Stimulated activated CD8-positive, alpha-beta memory T cell treated with anti-CD3 and anti-CD28 coated beads, Interleukin-2, amount 100 ng/mL, for 1 hour (primary cell): ENCODE measurements at places on chromosomes 12 and 14.
A peak's percentile ranks its signal among the peaks of the same experiment; 100 is the strongest.

GRCh38 chr14:100066962-100067361, 1.7 kb downstream of the EVL start:
- DNase-seq, result no peak

- no peak for DNase-seq
Observed at GRCh38 chr12:129765719-129766118, 138.1 kb downstream of the TMEM132D start.

GRCh38 chr12:111353026-111353425, 15.9 kb downstream of the PHETA1 start:
- no peak for DNase-seq

- no peak for DNase-seq
Observed at GRCh38 chr12:91080041-91080440, 22.2 kb upstream of the KERA start.

DNA sequence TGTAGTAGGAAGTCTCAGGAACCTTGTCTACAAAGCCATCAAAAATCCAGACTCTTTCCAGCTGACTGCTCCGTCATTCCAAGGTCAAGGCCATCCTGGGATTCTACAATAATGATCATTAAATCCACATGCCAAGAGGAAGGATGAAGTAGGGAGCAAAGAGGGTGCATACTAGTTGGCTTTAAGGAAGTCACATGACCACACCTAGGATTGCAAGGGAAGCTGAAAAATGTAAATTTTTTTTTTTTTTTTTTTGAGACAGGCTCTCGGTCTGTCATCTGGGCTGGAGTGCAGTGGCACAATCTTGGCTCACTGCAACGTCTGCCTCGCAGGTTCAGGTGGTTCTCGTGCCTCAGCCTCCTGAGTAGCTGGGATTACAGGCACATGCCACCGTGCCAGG, 7.3 kb upstream of the MRPL42 start:
- no peak for DNase-seq

GRCh38 chr12:75294336-75294735, 35.8 kb downstream of the CAPS2 start:
- no peak for DNase-seq

DNA sequence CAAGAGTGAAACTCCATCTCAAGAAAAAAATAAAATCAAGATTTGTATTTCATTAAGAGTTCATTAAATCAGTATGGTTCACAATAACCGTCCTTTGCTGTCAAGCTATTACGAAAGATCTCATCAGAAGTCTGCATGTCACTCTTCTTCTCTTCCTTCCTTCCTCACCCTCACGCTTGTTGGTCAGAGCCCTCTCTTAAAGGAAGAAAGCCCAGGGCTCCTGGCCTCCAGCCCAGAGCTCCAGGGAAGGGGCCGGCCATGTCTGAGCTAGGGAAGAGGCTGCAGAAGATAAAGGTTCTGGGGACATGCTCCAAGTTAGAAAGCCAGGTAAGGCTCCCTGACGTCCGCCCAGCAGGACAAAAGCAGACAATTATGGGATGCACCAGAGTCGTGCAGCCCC, 43.1 kb upstream of the DLK1 start:
- DNase-seq, result no peak

DNA sequence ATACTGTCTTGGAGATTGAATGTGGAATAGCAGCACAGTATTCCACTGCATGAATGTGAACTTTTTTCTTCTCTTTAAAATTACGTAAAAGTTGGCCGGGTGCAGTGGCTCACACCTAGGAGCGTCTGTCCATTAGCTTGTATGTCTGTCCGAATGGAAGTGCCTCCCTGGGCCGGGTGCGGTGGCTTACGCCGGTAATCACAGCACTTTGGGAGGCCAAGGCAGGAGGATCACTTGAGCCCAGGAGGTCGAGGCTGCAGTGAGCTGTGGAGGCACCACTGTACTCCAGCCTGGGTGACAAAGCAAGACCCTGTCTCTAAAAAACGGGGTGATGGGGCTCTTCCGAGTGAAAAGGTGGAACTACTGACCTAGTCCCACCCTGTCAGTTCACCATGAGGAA, 22.6 kb upstream of the VSX2 start:
- no peak for DNase-seq

- DNase-seq, result no peak
Observed at GRCh38 chr14:50085570-50086320, 30.6 kb downstream of the VCPKMT start.

GRCh38 chr14:104117341-104118005, 20.9 kb upstream of the KIF26A start:
- DNase-seq, result no peak

DNA sequence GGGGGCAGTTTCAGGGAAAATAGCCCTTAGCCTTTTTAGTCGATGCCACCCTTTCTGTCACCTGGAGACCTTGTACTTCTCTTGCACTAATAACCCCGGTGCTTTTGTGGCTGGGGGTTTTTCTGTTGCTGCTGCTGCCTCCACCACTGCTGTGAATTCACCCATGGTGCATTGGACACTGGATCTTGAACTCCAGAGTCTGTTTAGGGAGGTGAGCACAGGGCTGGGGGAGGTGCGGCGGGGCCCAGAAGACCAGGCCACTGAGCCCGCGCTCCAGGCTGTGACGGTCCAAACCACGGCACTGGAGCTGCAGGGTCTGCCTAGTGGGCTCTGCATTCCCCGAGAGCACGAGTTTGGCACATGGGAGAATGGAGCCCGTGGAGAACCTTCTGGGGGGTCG, 100.6 kb downstream of the NINJ2 start:
- DNase-seq, result no peak

- DNase-seq, result peak; percentile 16
Observed at GRCh38 chr12:107912421-107913004, 138.0 kb downstream of the ASCL4 start.

DNA sequence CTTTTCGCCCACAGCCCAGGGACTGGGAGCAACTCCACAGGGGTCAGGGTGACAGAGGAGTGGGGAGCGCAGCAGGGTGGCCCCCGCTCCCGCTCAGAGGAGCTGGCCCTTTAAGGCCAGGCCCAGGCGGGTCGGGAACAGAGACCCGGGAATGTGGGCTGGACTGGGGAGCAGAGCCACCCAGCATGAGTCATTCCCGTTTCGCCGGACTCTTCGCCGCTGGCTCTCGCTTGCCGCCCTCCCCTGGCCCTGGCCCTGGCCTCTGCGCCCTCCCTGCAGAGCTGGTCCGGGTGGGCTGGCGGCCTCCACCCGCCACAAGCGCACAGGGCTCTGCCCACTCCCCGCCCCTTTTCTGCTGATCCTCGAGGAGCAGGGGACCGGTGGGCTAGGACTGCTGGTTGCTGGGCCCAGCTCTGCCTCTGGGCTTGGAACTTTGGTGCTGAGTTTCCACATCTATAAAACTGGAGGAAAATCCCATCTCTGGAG, 92.8 kb downstream of the NINJ2 start:
- DNase-seq, result no peak

DNA sequence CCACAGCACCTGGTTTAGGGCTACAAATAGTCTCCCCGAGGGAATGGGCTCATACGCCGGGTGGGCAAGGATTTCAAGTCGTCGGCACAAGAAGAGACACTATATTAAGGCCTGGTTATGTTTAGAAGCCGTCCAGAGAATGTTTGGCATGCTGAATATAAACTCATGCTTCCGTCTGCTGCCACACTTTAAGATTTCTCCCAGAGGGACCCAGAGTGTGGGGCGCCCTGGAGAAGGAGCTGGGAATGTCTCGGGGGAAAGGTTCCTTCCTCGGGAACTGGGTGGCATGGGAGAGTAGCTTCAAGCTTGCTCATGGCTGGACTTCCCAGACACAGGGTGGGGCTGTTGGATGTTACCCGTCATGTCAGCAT, 295.7 kb downstream of the CACNA1C start:
- no peak for DNase-seq

DNA sequence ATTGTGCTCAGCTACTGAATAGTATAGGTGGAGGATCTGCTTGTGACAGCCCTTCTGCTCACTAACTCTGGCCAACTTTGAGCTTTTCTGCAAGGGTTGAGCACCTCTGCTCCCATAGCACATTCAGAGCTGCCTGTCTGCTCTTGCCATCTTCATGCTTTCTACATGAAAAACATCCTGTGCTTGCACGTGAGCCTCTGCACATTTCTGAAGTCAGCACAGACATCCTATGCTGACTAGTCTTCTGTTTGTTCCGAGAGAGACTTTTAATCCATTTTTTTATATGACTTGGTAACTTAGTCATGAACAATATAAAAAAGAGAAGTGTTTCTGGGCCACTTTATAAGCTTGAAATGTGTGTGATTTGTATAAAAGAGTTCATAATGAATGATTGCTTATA, 969.3 kb downstream of the TMTC2 start:
- DNase-seq, result no peak

DNA sequence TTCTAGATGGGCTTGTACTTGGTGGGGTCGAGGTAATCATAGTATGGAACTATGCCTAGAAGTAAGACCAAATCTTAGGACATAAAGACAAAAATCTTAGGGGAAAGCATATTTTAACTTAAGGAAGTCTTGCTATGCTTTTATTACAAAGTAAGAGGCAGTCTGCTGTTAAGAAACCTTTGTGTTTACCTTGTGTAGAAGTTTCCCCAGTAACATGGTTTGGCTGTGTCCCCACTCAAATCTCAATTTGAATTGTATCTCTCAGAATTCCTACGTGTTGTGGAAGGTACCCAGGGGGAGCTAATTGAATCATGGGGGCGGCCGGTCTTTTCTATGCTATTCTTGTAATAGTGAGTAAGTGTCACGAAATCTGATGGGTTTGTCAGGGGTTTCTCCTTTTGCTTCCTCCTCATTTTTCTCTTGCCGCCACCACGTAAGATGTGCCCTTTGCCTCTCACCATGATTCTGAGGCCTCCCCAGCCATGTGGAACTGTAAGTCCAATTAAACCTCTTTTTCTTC, 162.5 kb upstream of the ABCD2 start:
- DNase-seq, result no peak

DNA sequence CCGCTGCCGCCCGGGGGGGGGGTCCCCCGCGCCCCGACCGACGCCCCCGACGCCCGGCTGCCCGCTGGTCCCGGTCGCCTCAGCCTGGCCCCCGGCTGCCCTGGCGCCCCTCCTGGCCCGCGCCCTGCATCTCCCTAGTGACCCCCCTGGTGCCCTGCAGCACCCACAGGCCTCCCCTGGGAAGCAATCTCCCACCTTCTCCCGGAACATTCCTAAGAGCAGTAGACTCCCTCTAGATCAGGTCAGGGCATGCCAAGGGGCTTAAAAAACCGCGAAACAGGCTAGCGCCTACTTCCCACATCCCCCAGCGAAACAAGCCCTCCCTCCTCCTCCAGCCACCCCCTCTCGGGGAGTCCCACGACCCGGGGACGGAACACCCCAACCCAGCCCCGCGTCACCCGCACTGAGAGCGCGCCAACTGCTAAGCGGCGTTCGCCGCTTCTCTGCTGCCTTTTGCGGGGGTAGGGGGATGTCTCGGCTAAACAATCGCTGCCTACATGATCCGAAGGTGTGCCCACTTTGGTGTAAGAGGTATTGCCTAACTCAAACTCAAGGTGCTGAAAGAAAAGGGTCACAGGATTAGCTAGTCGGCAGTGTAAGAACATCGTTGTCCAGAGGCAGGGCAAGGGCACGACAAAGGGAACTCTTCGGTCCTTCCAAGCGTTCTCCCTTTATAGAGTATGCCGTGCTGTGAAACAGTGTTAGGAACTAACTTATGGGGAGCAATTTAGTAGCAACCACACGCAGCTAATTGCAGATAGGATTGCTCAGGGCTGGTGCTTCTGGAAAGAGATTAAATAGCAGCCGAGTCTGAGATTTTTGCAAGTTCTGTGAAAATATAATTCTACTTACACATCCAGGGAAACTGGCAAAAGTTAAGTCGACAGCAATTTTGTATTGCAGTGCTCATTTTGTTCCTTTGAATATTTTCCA, 619 bp upstream of the NTN4 start:
- DNase-seq, result no peak

GRCh38 chr12:31306866-31307265, 19.1 kb downstream of the SINHCAF start:
- DNase-seq, result no peak

DNA sequence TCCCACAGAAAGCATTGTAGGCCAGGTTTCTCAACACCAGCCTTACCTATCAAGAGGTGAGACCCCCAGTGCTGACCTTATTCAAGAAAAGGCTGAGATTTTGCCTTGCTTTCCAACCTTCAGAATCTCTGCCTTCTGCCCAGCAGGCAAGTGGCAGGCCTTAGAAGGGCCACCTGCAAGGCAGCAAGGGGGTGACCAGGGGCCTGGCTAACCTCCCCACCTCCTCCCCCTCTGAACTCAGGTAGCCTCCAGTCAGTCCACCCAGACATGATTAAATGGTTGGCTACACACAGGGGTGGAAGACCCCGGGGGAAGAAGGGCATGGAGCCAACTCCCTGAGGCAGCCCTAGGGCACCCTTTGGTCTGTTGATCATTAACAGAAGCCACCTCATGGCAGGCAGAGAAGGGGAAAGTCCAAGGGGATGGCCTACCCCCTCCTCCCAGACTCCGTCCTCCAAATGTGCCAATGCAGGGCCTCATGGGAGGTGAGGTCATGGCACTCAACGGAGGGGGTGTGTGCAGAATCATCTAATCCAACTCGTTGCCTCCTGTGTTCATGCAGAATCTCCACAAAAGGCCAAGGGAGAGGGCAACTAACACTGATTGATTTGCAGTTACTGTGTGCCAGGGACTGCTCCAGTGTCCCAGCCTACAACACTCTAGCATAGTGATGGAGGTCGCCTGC, 8.5 kb downstream of the ZFP36L1 start:
- DNase-seq, result no peak

DNA sequence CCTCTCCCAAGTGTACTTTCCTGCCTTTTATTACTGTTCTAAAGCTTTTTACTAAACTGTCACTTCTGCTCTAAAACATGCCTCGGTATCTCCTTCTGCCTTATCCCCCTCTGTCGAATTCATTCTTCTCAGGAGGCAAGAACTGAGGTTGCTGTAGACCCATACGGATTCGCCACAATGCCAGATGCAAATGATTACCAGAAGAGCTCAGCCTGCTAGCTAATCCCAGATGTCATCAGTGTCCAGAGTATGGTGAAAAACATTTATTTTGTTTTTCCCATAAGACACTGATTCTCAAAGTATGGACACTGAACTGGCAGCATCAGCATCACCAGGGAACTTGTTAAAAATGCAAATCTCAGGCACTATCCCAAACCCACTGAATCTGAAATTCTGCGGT, 359.3 kb downstream of the TMTC2 start:
- no peak for DNase-seq

DNA sequence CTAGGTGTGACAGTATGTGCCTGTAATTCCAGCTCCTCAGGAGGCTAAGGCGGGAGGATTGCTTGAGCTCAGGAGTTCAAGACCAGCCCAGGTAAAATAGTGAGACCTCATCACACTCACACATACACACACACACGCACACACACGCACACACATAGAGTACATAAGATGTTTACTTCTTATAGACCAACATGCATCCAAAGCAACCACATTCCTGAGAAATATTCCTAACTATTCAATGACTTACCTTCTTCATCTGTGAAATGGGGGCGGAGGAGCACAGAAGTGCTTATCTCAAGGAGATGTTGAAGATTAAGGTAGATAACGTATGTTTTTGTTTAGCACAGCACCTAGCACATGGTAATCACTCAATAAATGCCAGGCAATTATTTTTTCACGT, 6.4 kb downstream of the NDUFA12 start:
- no peak for DNase-seq

GRCh38 chr12:46942579-46942978, 116.8 kb upstream of the SLC38A4 start:
- DNase-seq, result no peak
